ENCODE measurements at places on chromosomes 1 and 21.

GRCh38 chr1:116382321-116382720 is 9.3 kb downstream of the ATP1A1 start:
- no peak for DNase-seq

DNA sequence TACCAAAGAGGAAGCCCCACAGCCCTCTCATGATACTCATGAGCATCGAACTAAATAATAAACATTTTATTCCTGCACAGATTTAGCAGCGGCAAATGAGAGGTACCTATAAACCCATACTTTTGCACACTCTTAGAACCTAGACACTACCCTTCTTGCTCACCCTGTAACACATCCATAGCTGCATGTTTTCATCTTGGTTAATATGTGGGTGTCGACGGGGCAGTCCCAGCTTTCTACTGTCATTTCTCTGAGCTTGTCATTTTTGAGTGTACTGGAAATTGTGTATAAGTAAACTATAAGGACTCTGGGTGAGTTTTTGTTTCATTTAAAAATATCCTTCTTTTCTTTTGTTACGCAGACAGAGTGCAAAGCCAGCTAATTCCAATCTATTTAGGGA is 25.5 kb downstream of the OVGP1 start:
- no peak for DNase-seq

GRCh38 chr1:117017648-117018047 is 16.1 kb downstream of the CD101 start:
- no peak for DNase-seq

- DNase-seq, result no peak
Measured at GRCh38 chr1:58310881-58311280, 235.6 kb downstream of the OMA1 start.

DNA sequence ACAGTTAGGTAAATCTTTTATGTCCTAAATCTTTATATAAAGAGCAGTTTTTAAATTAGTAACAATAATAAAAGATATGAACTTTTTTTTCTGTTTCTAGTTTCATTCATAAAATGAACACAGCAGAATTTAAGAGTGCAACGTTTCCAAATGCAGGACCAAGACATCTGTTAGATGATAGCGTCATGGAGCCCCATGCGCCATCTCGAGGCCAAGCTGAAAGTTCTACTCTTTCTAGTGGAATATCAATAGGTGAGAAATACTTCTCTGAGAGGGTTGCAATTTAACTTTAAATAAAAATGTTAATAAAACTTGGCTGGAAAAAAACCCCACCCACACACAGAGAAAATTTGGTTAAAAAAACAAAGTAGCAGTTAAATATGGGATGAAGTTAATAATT is 15.0 kb upstream of the ANGPTL1 start:
- no peak for DNase-seq

GRCh38 chr1:88661951-88662699 is 21.9 kb upstream of the PKN2 start:
- no peak for DNase-seq

DNA sequence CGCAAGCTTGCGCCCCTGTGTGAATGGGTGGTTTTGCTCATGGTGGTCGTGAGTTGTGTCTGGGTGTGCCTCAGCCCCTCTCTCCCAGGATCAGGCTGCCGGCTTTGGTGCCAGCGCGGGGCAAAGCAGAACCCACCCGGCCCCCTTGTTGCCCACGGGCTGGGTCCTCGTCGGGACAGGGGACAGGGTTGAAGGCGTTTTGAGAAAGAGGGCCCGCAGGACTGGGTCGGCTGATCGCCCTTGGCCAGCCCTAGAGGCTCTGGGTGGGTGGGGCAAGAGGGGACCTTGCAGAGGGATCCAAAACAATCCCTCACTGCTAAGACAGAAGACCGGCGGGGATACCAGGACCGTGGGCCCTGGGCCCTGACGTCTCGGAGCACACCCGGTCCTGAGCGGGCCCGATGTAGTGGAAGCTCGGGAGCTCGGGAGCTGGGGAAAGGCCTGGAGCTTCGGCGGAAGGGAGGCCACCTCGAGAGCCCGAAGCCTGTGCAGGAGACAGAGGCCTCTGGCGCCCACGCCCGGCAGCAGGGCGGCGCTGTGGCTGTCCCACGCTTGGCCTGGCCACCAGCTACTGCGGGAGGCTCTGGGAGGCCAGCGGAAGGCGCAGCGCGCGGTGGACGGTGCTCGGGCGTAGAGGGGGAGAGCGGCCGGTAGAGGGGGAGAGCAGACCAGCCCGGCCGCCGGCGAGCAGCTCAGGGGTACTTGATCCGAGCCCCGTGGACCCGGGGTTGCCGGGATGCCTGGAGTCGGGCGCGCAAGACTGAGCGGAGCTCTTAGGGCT is 2.8 kb upstream of the ZNF678 start:
- no peak for DNase-seq

DNA sequence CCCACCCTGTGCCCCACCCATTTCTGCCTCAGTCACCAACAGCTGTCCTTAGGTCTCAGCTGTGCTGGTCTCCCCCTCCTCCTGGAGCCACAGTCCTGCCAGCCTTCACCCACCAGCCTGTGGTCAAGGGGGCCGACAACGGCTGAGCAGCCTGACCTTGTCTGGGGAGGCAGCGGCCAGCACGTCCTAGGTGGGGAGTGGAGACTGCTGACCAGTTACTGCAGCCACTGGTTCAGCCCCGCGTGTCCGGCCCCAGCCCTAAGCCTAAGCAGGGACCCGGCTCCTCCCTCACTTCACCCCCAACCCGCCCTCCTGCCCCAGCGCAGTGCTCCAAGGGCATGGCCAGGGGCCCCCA is 79.2 kb downstream of the MORN1 start:
- no peak for DNase-seq
